ENCODE measurements at places on chromosomes 16 and 17.
A peak's percentile ranks its signal among the peaks of the same experiment; 100 is the strongest.

- no peak for DNase-seq
Observed at GRCh38 chr17:32926183-32926582, 1.8 kb upstream of the TMEM98 start.

- no peak for DNase-seq
Observed at GRCh38 chr16:22692916-22693637, 120.9 kb upstream of the HS3ST2 start.

- DNase-seq, result no peak
Observed at GRCh38 chr16:22815863-22816262, 1.9 kb downstream of the HS3ST2 start.

GRCh38 chr17:42019509-42020404 is at the start of gene NKIRAS2:
TSS of gene NKIRAS2 (plus strand) at chr17:42020090. CDS start at chr17:42021578, 1,488 bp downstream.
- DNase-seq, result peak; percentile 97

Measured in astrocyte of the hippocampus (primary cell).